ENCODE measurements at places on chromosomes 7 and 10.

DNA sequence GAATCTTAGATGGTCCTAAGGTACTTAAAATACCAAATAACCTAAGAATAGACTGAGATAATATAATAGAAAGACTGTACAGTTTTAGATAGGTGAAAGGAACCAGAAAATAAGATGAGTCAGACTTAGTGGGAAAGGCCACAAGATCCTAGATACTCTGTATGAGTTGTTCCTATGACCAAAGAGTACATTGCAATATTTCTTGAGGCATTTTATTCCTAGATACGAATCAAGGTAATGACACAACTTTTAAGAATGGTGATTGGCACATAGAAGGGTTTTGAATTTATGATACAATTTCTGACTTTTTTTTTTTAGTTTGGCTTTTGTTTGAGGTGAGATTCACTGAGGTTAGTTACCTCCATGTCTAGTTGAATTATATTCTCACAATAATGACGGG, 30.2 kb downstream of the MGAM start:
- DNase-seq: no peak

DNA sequence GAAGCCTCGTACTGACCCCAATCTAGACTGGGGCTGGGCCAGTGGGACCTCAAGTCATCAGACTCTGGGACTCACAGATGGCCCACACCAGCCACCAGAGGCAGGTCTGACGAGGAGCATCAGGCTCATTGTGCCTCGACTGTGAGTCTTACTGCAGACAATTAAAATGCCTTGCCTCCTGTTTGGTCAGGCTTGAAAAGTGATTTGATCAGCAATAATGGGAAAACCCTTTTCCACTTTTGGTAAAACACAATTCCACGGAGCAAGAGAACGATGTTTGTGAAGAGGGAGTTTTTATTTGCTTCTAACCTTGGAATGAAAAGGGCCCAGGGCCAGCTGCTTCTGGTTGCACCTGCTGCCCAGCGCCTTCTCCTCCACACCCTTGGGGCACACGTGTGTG, 43.9 kb downstream of the C10orf143 start:
- DNase-seq: no peak

GRCh38 chr7:25840209-25840792, 311.7 kb upstream of the NFE2L3 start:
- no peak for DNase-seq

GRCh38 chr10:119575506-119575905, 21.3 kb downstream of the TIAL1 start:
- DNase-seq: no peak

DNA sequence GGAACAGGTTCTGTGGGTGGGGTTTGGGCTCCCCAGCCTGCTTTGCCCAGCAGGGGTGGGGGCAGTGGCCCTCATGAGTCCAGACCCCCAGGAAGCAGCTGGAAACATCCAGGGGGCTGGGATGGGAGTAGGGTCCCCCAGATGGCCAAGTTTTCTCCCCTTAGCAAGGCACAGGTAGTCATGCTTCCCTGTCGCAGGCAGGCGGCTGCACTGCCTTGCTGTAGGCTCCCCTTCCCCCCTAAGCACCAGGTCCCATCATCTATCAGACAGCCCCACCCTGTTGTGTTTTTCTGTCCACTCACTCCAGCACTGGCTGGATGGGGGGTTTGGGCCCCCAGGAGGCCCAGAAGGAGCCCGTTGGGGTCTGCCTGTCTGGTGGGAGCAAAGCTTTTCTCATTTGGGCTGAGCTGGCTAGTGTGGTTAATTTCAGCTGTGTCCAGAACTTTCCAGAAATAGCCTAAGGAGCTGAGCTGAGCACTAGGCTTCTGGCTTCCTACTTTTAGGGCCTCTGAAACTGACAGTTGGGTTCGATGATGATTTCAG, 7.9 kb downstream of the BRI3 start:
- no peak for DNase-seq

DNA sequence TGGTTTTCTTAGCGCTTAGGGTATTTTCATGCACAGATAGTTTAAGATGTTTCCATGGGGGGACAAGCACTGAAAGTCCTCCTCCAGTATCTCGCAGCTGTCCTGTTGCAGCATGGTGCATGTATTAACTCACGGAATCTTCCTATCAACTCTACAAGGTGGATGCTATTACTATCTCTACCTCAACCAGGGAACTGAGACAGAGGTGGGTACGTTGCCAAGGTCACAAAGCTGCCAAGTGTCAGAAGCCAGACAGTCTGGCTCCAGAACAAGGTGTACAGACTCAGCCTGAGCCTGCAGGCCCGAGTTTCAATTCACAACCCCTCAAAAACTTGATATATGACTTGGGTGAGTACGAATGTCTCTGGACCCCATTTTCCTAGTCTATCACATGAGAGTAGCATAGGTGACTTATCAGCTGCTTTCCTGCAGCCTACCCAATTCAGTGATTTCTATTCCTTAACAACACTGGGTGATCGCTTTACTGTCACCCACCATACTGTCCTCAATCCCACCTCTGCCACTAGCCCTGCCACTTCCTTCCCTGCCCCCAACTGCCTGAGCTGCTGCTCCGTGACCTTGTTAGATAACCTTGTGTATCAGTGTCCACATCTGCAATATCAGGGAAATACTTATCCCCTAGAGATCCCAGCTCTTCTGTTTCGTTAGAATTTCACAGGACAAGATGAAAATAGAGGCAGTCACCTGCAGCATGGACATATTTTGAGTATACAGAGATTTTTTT, 92.1 kb downstream of the ABCC2 start:
- no peak for DNase-seq
